ENCODE measurements at places on chromosomes 7 and 10. TPM values are rescaled to one million over a fixed set of nuclear protein-coding genes. Genes with fewer than 3 reads are reported as not detected.

The NCOA4 gene
- 72.3 TPM for total RNA-seq

The HYAL4 gene
- total RNA-seq = not detected

DNA sequence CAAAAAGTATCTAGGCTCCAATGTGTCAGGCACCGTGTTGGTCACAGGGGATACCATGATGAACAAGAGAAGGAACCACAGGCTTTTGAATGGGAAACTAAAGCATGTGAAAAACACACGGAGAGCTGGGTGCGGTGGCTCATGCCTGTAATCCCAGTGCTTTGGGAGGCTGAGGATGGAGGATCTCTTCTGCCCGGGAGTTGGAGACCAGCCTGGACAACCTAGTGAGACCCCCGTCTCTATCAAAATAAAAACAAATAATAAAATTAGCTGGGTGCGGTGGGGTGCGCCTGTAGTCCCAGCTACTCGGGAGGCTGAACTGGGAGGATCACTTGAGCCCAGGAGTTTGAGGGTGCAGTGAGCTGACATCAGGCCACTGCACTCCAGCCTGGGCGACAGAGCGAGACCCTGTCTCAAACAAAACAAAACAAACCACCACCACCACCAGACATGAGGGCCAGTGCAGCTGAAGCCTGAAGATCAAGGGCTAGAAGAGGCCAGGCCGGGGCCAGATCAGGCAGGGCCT lies 611 bp upstream of the COPS6 start:
- no peak for DNase-seq

GRCh38 chr10:16915300-16915699 lies 98.1 kb upstream of the RSU1 start:
- DNase-seq = no peak

- no peak for DNase-seq
These were observed 3.9 kb downstream of the LSMEM1 start for GRCh38 chr7:112484671-112485167.
